ENCODE measurements at places on chromosomes 3 and 15.

DNA sequence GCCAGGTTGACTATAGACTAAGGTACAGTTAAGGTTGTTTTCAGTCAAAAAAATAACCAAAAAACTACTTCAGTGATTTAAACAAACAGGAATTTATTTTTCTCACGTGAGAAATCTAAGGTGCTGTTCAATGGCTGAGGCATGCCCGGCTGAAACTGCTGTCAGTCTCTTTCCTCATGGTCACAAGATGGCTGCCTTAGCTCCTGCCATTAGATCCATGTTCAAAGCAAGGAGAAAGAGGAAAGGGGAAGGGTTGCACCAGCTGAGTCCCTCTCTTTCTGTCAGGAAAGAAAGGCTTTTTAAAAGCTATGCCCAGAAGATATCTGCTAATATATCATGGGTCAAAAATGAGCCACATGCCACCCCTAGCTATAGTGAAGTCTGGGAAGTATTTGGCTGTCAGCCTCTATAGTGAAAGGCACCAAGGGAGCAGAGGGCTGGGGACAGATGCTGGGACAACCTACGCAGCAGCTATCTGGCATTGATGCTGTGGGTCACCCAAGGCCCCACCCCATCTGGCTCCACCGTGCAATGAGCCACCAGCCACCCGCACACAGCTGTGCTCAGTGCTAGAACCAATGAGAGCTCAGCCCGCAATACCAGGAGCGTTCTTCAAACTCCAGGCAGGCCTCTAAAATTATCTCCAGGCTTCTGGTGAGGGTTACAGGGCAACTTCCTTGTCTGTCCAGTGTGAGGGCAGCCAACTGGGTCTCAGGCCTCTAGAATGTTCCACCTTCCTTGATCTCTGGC is 64.7 kb upstream of the GATA2 start:
- DNase-seq = no peak

DNA sequence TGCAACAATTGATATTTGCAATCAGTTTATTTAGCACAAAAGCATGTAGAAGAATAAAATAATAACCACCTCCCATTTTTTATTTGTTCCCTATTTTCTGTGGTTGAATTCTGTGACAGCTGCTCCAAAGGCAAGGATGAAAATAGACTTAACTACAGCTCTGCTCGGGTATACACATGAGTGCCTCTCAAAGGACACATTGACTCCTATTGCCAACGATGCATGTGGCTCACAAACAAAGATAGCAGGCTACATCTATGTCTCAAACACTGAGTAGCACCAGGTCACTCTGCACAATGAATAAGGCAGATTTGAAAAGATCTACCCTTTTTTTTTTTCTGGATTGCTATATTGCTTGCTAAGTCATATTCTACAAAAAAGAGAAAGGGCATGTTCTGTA is 612.9 kb downstream of the ROBO1 start:
- DNase-seq = no peak

- DNase-seq = no peak
Measured at GRCh38 chr3:41092844-41093243, 106.5 kb upstream of the CTNNB1 start.

DNA sequence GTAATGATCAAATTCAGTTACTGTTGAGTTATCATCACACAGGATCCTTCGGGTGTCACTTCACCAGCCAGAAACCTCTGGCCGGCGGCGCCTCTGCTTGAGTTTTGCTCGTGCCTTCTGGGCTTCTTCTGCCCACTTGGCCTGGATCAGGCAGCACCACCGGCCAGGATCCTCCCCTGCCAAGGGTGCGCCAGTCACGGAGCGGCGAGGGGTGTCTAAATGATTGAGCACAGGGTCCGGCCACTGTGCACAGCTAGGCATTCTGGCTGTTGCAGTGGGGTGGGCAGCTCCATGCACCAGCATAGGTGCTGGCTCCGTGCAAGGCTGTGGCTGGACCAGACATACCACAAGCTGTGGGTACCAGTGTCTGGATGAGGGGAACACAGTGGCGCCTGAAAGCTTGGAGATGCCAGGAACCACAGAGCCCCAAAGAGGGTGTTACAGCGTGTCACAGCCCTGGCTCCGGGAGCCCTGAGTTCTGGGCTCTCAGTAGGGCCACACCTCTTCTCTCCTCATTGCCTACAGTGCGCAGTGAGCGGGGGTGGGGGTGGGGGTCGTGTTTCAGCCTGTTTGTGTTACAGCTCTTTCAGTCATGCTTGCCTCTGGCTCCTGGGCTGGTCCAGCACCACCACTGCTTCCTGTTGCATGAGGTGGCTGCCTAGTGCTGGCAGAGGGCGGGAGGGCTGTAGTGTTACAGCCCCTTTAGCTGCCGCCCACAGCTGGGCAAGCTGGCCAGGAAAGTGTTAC is 169.4 kb downstream of the FNDC3B start:
- no peak for DNase-seq

DNA sequence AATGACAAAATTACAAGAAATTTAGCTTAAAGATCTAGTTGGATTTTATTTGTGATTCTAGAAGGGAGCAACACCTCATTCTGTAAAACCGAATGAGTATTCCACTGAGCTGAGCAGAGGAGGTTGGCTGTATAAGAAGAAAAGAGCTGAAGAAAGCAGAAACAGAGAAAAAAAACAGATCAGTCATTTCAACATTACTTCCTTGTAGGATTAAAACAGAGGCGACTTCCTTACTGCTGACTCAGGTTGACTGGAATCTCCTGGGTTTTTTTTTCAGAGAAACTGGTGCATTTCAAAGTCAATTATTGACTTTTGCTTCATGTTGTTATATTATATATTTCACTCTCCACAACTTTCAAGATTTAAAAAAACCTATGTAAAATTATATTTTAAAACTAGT is 368.1 kb upstream of the UBE2E2 start:
- DNase-seq = no peak

DNA sequence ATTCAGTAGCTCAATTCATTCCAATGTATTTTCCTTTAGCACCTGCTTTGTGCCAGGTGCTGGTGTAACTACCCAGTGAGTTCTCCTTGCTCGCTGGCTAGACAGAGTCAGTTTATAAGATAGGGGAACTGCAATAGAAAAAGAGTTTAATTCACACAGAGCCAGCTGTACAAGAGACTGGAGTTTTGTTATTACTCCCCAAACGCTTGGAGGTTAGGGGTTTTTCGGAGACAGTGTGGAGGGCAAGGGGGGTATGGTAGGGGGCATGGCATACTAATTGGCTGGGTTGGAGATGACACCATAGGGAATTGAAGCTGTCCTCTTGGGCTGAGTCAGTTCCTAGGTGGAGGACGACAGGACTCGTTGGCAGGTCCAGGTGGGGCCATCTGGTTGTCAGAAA is 5.4 kb upstream of the CFAP91 start:
- no peak for DNase-seq

DNA sequence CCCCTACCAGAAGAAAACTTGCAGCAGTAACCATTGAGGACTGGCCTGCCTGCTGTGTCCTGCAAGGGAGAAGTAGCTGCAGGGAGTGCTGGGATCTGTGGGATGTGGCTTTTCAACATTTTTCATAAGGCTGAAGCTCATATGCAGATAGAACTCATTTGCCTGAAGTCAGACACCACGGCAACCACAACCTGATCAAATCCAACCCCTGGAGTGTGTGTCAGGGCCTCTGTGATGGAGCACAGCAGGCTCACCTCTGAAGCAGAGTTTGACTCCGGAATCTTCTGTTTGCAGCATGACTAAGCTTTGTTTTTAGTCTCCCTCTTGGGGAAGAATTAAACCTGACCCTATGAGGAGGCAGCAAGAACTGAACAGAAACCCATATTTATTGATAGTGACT is 508.7 kb downstream of the AGBL1 start:
- DNase-seq = no peak

GRCh38 chr15:33262306-33262705 is 48.5 kb upstream of the RYR3 start:
- DNase-seq = no peak

DNA sequence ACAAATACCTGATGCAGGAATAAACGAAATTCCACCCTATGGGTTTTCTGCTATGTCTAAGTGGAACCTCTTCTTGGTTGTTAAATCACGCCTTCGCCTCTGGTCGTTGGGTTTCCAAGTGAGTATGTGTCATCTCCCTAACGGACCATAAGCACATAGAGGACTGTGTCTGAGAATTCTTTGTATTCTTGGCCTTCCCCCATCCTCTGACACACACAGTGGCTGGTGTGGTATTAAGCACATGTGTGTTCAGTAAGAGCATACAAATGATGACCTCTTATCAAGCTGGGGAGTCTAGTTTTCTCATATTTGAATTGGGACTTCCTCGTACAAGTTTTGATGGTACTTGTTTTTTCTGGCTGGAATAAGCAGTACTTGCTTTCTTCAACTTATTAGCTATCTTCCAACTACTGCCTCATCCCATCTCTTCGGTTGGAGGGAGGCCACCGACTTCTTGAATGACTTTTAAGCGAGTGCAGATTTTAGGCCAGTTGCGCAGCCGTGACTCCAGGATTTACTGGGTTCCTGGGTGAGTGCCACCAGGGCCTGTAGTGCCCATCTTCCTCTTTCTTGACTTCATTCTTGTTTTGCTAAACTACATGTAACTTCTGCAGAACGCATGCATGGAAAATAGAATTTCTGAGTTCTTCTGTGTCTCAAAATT is 240.2 kb downstream of the ADAMTS17 start:
- DNase-seq = no peak

DNA sequence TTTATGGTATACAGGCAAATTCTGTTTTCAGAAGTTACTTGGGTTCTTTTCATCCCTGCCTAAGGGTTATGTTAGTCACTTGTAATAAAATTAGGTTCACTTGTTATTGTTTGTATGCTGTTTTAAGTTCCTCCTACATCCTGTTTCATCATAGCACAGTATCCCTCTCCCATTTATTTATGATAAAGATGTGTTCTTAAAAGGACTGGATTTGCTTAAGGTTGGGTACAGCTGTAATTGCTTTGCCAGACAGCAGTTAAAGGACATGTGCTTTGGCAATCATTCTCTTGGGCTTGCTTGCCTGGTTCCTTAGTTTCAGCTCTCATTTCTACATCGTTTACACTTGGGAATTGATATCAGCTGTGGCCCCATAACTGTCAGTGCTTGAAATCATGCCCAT is 11.7 kb downstream of the ATP2C1 start:
- DNase-seq = no peak

GRCh38 chr3:25505581-25505980 is 77.5 kb downstream of the RARB start:
- DNase-seq = no peak

DNA sequence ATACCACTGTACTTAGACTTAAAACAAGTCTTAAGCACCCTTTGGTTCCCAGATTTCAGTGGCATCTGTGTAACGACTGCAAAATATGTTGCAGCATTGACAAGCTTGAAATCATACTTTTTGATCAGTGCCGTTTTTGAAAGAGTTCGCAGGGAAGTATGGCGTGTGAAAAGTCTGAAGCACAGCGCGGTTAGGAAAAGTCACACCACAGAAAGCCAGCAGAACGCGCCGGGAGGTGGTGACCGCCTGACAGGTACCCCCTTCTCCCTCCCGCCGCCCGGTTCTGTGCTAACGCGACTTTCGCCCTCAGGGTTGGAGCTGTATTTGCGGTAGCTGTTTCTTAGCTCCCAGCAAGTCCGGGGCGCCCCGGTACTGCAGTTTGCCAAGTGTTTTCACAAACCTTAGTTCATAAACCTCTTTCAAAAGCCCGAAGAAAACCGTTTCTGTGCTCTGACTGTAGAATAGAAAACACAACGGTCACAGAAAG is 481 bp upstream of the CRYBG3 start:
- no peak for DNase-seq

DNA sequence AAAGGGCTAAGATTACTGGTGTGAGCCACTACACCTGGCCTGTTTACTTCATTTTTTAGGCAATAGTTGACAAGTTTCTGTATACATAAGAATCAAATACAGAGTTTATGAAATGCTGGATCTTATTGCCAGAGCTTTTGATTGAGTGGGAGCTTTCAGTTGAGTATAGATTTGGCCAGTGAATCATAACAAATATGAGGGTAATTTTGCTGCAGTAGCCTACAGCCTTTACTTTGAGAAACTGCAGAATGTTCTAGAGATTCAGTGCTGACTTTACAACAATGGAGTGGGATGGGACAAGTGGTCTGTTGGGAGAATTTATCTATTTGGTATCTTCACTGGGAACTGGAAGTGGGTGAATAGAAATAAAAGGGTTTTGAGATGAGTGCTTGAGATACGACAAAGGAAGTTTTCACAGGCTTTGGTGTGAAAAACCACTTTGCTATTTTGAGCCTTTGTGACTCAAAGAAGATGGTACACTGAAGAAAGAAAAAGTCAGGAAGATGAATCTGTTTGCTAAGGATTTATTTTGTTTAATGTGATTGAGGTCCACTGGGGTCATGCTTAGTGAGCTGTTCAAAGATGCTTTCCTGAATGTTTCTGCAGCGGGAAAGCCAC is 227.8 kb downstream of the UBE2E2 start:
- no peak for DNase-seq

- DNase-seq = no peak
Measured at GRCh38 chr3:8834974-8835373, 65.6 kb upstream of the OXTR start.

DNA sequence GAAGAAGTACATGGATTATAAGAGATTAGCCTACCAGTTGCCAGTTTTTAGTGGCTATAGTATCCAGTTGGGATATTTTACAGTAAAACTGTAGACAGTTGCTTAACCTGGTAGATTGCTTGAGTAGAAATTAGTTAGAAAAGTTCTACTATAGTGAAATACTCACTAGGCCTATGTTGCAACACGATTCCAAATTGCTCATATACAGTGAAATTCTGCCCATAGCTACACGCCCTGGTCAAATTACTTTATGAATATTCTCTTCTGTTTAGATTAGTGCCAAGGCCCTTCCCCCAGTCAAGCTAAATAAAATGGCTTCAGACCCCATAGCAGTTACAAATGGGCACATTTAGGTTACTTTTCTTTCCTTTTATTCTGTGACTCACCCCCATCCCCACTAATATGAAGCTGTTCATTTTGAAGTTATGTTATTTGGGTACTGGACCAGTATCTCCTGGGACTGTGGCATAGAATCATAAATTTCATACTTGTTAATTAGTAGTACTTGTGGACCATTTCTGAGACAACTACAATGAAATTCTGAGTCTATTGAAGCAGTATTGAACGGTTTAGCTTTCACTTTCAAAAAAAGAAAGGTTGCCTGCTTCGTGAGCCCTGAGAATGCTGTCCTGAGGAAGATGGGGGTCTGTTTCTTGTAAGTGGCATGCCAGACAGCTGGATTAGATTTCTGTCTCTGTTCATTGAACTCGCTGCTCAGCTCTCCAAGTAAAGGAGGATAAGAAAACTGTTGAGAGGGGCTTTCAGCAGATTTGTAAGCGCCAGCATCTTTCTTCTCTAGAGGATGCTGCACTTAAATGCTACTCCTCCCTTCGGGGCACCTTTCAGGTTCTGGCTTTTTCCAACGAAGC is 65.8 kb upstream of the CFAP20DC start:
- no peak for DNase-seq

- no peak for DNase-seq
Measured at GRCh38 chr15:90085565-90085964, 16.7 kb downstream of the IDH2 start.

GRCh38 chr3:160105907-160106584 is 117.4 kb downstream of the IL12A start:
- DNase-seq = no peak

DNA sequence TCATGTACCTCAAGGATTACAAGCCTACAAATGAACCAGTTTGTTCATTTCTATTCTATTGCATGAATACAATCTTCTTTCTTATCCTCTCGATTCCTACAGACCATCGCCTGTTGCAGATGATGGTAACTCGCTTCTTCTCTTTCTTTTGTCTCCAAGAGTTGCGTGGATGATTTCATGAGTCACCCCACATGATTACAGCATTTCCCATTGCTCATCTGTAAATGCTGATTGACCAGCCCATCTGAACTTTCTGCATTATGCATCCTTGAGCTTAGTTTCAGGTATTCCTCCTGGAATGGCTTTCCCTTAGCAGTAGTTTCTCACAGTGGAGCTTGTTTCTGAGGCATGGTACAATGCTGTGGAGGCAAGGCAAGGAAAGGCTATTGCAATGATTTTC is 109.6 kb upstream of the TOPAZ1 start:
- no peak for DNase-seq
